Karpas-422 (cell line): ENCODE measurements at places on chromosomes 13 and 19. TPM values are rescaled to one million over a fixed set of nuclear protein-coding genes. Genes with fewer than 3 reads are reported as not detected.

- no peaks in the 10 kb centered on the region for H3K36me3 ChIP-seq
- H3K27me3 ChIP-seq = no peaks in the 10 kb centered on the region
- no peak for DNase-seq
- H3K4me1 ChIP-seq = no peaks in the 10 kb centered on the region
- H3K27ac ChIP-seq = no peak overlapping the region
- no peak overlapping the region for H3K4me3 ChIP-seq
These were observed 2.0 kb downstream of the FARP1 start for GRCh38 chr13:98144801-98145350.

The OVOL3 gene
- total RNA-seq = 1.6 and 3.1 TPM in 2 replicates

The KLC3 gene
- total RNA-seq = not detected in 2 replicates

- H3K4me1 ChIP-seq = peaks cover 18% of the 10 kb centered on the region
- DNase-seq = no peak
- H3K27ac ChIP-seq = no peak overlapping the region
These were observed 2.3 kb upstream of the ZNF347 start for GRCh38 chr19:53161123-53161522.

GRCh38 chr19:31976775-31977536 is 368.5 kb upstream of the ZNF507 start:
- no peaks in the 10 kb centered on the region for H3K36me3 ChIP-seq
- H3K27me3 ChIP-seq = no peaks in the 10 kb centered on the region
- H3K4me1 ChIP-seq = no peaks in the 10 kb centered on the region

The WDR87 gene
- total RNA-seq = not detected in 2 replicates

The KIR2DL4 gene
- not detected in 2 replicates for total RNA-seq

The PRTN3 gene
- not detected in 2 replicates for total RNA-seq

GRCh38 chr13:89923736-89924135 is 1423.8 kb upstream of the MIR17HG start:
- H3K27me3 ChIP-seq = no peaks in the 10 kb centered on the region
- no peak for DNase-seq
- no peak overlapping the region for H3K4me3 ChIP-seq
- H3K36me3 ChIP-seq = no peaks in the 10 kb centered on the region
- peaks cover 9% of the 10 kb centered on the region for H3K4me1 ChIP-seq

The ZNF878 gene
- 0.71 and 0.79 TPM in 2 replicates for total RNA-seq

DNA sequence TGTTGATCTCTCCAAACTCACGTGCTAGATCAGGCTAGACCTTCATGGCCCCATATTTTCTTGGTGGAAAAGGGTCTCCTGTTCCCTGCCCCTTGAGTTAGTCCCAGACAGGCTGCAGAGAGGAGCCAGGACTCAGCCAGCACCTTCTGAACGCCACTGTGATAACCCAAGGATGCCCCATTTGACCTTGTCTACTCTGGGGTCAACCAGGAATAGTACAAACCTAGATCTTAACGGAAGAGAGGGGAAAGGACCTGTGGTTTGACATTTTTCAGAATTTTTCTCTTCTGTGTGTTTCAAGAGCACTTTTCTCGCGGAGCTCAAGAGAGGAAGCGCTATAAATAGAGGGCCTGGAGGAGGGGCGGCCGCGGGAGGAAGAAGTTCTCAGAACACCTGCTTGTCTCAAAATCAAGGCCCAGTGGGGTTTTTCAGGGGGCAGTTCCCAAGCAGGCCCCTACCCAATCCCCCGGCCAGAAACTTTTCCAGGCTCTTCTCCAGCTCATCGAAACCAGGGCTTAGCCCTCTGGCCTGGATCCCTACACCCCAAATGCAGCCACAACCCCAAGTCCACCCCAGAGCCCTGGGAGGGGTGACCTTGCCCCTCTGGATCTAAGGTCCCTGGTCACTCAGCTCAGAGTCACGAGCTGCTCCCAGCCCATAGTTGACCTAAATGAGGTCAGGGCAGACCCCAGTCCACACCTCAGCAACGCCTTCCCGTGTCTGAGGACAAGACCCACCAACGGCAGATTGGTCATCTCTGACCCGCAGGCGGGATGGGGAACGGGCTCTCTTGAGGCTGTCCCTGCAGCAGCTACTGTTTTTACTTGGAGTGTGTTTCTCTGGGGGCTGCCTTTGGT is 75.6 kb upstream of the TM9SF2 start:
- no peak overlapping the region for H3K27ac ChIP-seq
- H3K4me3 ChIP-seq = peak overlapping the region; percentile 42; the same call in 1 of the 2 replicates
- peaks cover 30% of the 10 kb centered on the region for H3K4me1 ChIP-seq
- DNase-seq = peak; percentile 67

GRCh38 chr13:22240716-22241115 is 569.8 kb downstream of the FGF9 start:
- H3K4me3 ChIP-seq = no peak overlapping the region
- no peaks in the 10 kb centered on the region for H3K36me3 ChIP-seq
- no peak overlapping the region for H3K27ac ChIP-seq

The TUBB4A gene
- 0.45 and 0.83 TPM in 2 replicates for total RNA-seq

DNA sequence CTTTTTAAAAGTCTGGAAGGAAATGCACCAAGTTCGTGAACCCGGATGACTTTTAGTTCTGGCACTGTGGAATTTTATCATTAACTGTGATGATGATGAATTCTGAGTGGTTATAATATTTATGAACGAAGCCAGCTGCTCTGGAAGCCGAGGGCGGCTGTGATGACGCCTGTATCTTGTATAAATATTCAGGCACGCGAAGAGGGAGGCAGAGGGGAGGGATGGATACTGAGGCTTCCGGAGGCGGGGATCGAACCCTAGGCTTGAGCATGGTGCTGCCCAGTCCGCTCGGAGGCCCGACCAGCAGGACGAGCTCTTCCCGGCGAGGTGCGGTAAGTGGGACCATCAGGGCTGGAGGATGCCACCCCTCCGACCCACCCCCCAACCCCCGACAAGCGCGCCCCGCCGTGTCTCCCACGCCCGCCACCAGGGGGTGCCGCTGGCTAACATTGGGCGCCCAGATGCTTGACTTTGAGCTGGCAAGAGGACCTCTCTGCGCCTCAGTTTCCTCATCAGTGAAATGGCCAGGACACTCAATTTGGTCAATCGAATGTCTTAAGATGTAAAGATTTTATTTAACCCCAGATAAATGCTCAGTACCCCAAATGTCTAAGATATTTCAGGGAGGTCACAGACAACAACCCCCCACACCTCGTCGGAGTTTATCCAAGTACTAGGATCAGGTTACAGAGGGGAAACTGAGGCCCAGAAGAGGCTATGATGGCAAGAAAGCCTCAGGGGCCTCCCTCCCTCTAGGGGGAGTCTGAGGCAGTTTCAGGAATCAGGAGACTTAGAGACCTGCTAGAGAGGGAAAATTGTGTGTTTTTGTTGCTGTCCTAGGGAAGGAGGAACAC is 4.5 kb upstream of the RAB3A start:
- H3K4me3 ChIP-seq = no peak overlapping the region
- H3K27me3 ChIP-seq = no peaks in the 10 kb centered on the region
- no peaks in the 10 kb centered on the region for H3K36me3 ChIP-seq
- peak; percentile 83 for DNase-seq
- peaks cover 19% of the 10 kb centered on the region for H3K4me1 ChIP-seq
- H3K27ac ChIP-seq = no peak overlapping the region

The KASH5 gene
- total RNA-seq = 0.52 and 0.65 TPM in 2 replicates

The GNA15 gene
- total RNA-seq = not detected in 2 replicates

- H3K4me3 ChIP-seq = no peak overlapping the region
- H3K27me3 ChIP-seq = 0 out of 2 replicates have a peak, but pooled peaks cover 2% of the 10 kb centered on the region
- no peaks in the 10 kb centered on the region for H3K36me3 ChIP-seq
- no peak for DNase-seq
These were observed 64.9 kb downstream of the HSPH1 start for GRCh38 chr13:31096654-31097302.

DNA sequence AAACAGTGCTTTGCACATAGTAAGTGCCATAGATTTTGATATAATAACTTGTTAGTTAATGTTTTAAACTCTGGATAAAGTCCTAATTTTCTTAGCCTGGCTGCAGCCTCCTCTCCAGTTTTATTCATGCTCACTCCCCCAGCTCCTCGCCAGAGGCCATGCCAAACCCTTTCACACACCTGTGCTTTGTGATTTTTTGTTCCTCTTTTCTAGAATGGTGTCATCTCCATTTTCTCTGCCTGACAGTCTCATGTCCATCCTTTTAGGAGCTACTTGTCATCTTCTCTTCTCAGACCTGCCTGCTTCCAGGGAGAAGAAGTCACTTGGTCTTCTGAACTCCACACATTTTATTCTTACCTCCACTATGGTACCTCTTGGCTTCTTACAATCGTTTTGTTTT is 55.8 kb upstream of the SPATA13 start:
- no peak overlapping the region for H3K27ac ChIP-seq
- no peaks in the 10 kb centered on the region for H3K27me3 ChIP-seq
- peaks cover 6% of the 10 kb centered on the region for H3K4me1 ChIP-seq
- DNase-seq = peak; percentile 48
- H3K4me3 ChIP-seq = no peak overlapping the region
- no peaks in the 10 kb centered on the region for H3K36me3 ChIP-seq

DNA sequence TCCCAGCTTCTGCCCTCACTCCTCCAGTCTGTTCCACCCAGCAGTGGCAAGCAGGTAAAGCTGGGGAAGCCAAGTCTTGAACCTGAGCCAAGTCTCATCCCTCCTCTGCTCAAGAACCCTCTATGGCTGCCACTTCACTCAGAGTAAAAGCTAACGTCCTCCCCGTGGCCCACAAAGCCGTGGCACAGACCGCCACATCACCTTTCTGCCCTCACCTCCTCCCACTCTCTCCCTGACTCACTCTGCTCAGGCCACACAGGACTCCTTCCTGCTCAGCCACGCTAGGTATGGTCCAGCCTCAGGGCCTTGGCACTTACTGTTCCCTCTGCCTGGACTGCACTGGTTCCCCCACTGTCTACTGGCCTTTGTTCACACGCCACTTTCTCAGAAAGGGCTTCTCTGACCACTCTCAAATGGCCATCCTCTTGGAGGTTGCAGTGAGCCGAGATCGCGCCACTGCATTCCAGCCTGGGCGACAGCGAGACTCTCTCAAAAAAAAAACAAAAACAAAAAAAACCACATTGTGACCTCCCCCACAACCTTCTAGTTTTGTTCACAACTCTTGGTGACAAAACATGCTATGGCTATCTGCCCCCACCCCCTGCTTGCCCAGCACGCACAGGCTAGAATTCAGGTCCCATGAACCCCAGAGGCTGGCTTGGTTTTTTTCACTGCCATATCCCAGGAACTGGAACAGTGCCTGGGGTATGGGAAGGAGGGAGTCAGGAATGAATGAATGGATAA is 15.8 kb downstream of the NDUFB7 start:
- no peak for DNase-seq
- H3K27me3 ChIP-seq = no peaks in the 10 kb centered on the region
- H3K27ac ChIP-seq = no peak overlapping the region
- no peaks in the 10 kb centered on the region for H3K36me3 ChIP-seq
- no peak overlapping the region for H3K4me3 ChIP-seq

DNA sequence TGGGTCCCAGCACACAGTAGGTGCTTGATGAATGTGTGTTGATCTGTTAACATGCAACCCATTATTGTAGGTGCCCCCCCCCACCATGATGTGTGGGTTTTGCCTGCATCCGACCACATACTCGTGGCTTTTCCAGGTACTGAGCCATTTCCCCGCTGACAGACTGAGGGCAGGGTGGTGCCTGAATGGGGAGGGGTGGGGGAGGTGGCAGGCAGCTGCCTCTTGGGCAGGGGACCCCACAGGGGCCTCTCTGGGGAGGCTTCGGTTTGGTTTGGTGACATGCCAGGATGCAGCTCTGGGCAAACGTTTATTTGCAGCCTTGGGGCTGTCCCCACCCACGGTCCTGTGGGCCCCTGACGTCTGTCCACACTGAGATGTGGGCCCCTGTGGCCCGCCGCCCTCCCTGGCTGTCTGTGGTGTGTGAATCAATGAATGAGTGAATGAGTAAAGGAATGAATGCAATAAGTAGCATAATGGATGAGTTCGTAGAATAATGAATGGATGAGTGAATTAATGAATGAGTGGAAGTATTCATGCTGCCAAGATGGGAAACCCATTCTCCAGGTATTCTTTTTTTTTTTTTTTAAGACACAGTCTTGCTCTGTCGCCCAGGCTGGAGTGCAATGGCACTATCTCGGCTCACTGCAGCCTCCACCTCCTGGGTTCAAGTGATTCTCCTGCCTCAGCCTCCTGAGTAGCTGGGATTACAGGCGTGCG is 9.0 kb upstream of the JUND start:
- no peaks in the 10 kb centered on the region for H3K27me3 ChIP-seq
- no peak overlapping the region for H3K4me3 ChIP-seq
- peaks cover 31% of the 10 kb centered on the region for H3K4me1 ChIP-seq
- no peaks in the 10 kb centered on the region for H3K36me3 ChIP-seq

- H3K27me3 ChIP-seq = no peaks in the 10 kb centered on the region
- no peaks in the 10 kb centered on the region for H3K36me3 ChIP-seq
- no peak overlapping the region for H3K4me3 ChIP-seq
- DNase-seq = no peak
- no peaks in the 10 kb centered on the region for H3K4me1 ChIP-seq
These were observed 5.4 kb downstream of the LINGO3 start for GRCh38 chr19:2302319-2303210.

The TTYH1 gene
- total RNA-seq = not detected in 2 replicates

GRCh38 chr19:5041168-5041912 is 72.4 kb downstream of the KDM4B start:
- no peaks in the 10 kb centered on the region for H3K36me3 ChIP-seq
- peaks cover 17% of the 10 kb centered on the region for H3K4me1 ChIP-seq
- no peak overlapping the region for H3K27ac ChIP-seq
- no peak overlapping the region for H3K4me3 ChIP-seq

GRCh38 chr19:15631817-15632216 is 8.9 kb upstream of the CYP4F3 start:
- no peaks in the 10 kb centered on the region for H3K27me3 ChIP-seq
- no peak overlapping the region for H3K27ac ChIP-seq
- H3K4me3 ChIP-seq = no peak overlapping the region
- peak; percentile 69 for DNase-seq
- H3K36me3 ChIP-seq = no peaks in the 10 kb centered on the region
- no peaks in the 10 kb centered on the region for H3K4me1 ChIP-seq

The HTR2A gene
- total RNA-seq = not detected in 2 replicates

DNA sequence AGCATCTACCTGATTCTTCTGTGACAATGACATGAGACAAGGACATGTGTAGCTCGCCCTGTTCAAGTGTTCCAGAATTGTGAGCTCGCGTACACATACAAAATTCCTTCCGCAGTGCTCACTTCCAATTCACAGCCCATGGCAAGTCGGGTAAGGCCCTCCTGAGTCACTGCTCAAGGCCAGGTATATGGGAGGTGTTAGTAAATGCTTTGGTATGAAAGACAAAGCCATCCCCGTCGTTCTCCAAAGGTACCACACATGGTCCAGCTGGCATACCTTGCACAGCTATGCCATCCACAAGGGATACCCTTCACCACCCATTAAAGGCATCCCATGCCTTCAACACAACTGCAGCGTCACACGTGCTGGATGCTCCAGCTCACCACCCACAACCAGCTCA is 4.4 kb upstream of the ELL start:
- peaks cover 6% of the 10 kb centered on the region for H3K4me1 ChIP-seq
- no peaks in the 10 kb centered on the region for H3K27me3 ChIP-seq
- no peak overlapping the region for H3K27ac ChIP-seq
- no peak overlapping the region for H3K4me3 ChIP-seq
- H3K36me3 ChIP-seq = no peaks in the 10 kb centered on the region
- no peak for DNase-seq
